ENCODE measurements at places on chromosomes 2 and 18.

DNA sequence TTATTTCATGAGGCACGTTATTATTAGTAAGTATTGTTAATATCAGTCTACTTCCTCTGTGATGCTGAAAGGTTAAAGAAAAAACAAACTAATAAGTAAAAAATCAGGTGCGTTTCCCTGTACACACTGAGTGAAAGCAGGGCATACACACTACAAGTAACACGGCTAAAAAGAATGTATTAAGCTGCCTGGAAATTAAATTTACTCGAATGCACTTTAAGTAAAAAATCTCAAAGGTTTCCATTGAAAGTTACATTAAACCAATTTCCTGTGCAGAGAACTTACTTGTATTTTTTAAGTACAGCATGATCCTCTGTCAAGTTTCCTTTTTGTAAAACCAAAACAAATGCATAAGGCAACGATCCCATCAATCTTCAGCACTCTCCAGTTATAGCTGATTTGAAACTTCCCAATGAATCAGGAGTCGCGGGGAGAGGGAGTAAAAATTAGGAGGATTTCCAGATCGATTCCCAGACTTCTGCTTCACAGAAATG, 633 bp downstream of the BCL2 start:
- DNase-seq: no peak

GRCh38 chr2:137115081-137115794, 349.9 kb downstream of the THSD7B start:
- no peak for DNase-seq

- DNase-seq: no peak
Observed at GRCh38 chr18:21958707-21959450, 210.5 kb upstream of the GATA6 start.

DNA sequence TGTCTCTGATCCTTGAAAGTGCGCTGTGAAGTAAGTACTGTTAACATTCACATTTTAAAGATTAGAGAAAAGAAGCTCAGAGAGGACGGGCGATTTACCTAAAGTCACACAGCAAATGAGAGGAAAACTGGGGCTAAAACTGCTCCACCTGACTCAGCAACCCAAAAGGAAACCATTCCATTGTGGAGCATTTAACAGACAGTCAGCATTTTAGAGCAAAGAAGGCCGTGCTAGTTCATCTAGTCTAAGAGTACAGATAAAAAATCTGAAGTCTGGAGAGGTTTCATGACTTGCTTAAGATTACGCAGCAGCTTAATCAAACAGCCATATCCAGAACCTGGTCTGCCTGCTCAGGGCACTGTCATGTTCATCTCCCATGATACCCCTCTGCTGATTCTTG, 19.9 kb upstream of the KCNF1 start:
- no peak for DNase-seq

- DNase-seq: no peak
Observed at GRCh38 chr18:3493501-3494244, 43.7 kb downstream of the TGIF1 start.

All from iPS DF 19.7 (cell line).